Skin of body (tissue), 3 donors: ENCODE measurements at places on chromosomes 13 and 19. TPM values are rescaled to one million over a fixed set of nuclear protein-coding genes. Genes with fewer than 3 reads are reported as not detected.

GRCh38 chr19:51145916-51146493 is 3.9 kb downstream of the SIGLEC7 start:
- no peak for DNase-seq

DNA sequence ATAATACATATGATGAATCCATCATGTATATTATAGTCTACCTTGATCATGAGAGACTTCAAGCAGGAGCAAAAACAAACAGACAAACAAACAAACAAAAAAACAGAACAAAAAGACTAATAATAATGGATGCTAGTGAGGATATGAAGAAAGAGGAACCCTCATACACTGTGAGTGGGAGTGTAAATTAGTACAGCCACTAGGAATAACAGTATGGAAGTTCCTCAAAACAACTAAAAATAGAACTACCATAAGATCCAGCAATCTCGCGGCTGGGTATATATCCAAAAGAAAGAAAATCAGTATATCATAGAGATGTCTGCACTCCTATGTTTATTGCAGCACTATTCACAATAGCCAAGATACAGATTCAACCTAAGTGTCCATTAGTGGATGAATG is 7.0 kb upstream of the DLEU7 start:
- DNase-seq = no peak

DNA sequence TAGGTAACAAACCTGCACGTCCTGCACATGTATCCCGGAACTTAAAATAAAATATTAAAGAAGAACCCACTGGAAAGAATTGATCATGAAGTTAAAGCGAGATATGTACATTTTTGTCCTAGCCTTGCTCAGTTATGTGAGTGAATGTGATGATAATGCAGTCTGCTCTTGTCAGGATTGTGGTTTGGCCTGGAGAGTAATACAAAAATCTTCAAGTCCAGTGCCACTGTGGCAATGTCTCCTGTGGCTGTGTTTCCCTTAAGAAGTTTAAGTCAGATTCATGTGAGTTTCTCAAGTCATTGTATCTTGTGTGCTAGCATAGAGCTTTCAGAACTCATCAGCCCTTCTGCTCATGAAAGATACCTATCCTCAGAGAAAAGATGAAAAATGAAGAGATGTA is 18.0 kb upstream of the ITGBL1 start:
- DNase-seq = no peak

DNA sequence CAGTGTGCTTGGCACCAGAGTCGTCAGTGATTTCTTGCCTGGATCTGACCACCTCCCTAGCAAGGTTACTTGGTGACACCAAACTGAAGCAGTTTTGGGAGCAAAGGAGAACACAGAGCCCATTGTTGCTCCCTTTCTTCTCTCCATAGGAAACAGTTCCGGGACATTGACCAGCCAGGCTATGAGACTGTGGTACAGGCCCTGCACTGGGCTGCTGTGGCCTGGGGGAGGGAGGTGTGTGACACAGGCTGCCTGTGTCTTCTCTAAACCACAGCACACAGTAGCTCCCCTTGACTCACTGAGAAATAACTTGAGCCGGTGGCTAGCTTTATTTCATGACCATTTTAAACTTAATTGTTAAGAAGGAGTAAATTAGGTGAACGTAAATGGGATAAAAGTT is 214.8 kb upstream of the UBL3 start:
- DNase-seq = no peak

GRCh38 chr19:33809960-33810359 is 13.3 kb downstream of the KCTD15 start:
- no peak for DNase-seq

The UCHL3 gene
- total RNA-seq = 23.0 TPM
